ENCODE measurements at places on chromosomes 4 and X. TPM values are rescaled to one million over a fixed set of nuclear protein-coding genes. Genes with fewer than 3 reads are reported as not detected.

The UNC5C gene
- under 0.01 TPM for total RNA-seq

The SLC6A14 gene
- total RNA-seq = not detected

The ETDB gene
- not detected for total RNA-seq

The TAF7L gene
- 2.4 TPM for total RNA-seq

The OTUD5 gene
- total RNA-seq = 25.0 TPM

The TLR3 gene
- 7.5 TPM for total RNA-seq

The METTL14 gene
- 28.6 TPM for total RNA-seq

The PLK4 gene
- total RNA-seq = 31.9 TPM

The SLC16A2 gene
- 1.5 TPM for total RNA-seq

The KIAA1210 gene
- not detected for total RNA-seq

The CENPVL2 gene
- total RNA-seq = not detected

The CTSO gene
- total RNA-seq = 6.9 TPM

The TSPAN7 gene
- 12.0 TPM for total RNA-seq

The RBM46 gene
- total RNA-seq = not detected

The GALNTL6 gene
- total RNA-seq = not detected

The PCSK1N gene
- not detected for total RNA-seq

The PRPS1 gene
- total RNA-seq = 43.4 TPM

The UGT2A1 gene
- total RNA-seq = 0.93 TPM

The NUP54 gene
- 65.3 TPM for total RNA-seq

The RNF113A gene
- total RNA-seq = 13.0 TPM

The GAB1 gene
- 41.1 TPM for total RNA-seq

The TBCK gene
- 45.1 TPM for total RNA-seq

The FRMPD4 gene
- total RNA-seq = not detected

The IL3RA gene
- total RNA-seq = 10.1 TPM

The IQSEC2 gene
- 6.5 TPM for total RNA-seq

The FOXR2 gene
- not detected for total RNA-seq

The TCP11X2 gene
- not detected for total RNA-seq

The MAGEC1 gene
- not detected for total RNA-seq

The NELFA gene
- 18.5 TPM for total RNA-seq

The NHSL2 gene
- 38.0 TPM for total RNA-seq

The AMOT gene
- total RNA-seq = 4.1 TPM

The CFI gene
- total RNA-seq = 39.3 TPM

The PNMA5 gene
- not detected for total RNA-seq

The NALF2 gene
- not detected for total RNA-seq

The ADAMTS3 gene
- 4.7 TPM for total RNA-seq

Measured in thoracic aorta endothelial cell (primary cell).